Right hindlimb (tissue), 1 donor: ENCODE measurements at places on chromosomes 2 and 18.

DNA sequence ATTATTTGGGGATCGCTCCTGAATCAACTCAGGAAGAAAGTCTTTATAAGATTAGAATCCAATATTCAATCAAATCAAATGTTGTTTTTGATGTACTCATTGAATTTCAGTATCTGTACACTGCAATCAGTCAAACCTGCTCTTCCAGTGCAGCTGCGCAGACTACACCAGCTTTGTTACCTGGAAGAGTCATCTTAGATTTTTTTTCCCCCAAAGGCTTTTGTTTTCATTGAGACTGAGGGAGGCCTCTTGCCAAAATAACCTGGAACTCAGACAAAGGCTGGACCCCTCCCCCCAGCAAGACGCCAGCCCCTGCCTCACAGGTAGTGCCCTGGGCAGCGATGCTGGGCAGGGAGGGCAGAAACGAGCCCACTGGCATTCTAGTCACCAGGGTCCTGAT is 74.8 kb downstream of the ARHGEF4 start:
- no peak for DNase-seq

- peak; percentile 69 for DNase-seq
Observed at GRCh38 chr18:48832938-48833700, 117.6 kb downstream of the SMAD7 start.

DNA sequence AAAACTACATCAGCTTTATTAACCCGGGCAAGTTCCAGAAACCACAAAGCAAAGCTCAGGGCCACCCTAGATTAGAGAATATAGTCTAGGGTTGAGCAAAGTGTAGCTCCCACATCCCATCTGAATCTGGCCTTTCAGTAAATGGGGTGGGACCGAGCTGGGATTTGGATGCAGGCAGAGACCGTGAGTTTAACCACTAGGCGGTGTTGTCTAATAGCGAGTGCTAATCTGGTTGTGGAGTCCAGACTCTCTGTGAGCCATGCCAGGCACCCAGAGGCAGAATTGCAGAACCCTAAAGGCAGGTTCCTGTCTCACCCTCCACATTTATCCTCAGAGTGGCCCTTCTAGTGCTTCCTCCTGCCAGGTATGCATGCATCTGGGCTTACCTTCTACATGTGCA is 435.9 kb downstream of the TSN start:
- peak; percentile 43 for DNase-seq

DNA sequence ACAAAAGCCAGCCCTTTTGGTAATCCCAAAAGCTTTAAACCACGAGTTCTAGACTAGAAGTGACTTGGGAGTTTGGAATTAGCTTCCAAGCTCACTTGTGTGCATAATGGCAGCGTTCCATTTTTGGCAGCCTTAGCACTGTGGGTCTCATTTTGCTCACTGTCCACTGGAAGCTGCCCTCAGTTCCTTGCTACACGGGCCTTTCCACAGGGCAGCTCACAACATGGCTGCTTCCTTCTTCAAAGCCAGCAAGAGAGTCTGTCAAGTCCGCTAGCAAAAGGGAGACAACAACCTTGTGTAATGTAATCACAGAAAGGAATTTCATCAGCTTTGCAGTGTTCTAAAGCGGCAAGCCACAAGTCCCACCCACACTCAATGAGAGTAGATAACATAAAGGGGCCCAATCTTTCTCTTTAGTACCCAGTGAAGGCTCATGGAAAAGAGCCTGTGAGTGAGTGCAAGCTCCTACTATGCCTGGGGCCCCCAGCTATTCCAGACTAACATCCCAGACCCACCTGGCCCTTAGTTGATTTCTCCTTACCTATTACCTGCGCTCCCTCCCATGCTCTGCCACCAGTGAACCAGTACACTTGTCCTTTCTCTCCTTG is 239.7 kb upstream of the FBXO11 start:
- DNase-seq, result no peak

- DNase-seq, result peak; percentile 89
Observed at GRCh38 chr2:47072018-47072691, 83.0 kb downstream of the STPG4 start.

DNA sequence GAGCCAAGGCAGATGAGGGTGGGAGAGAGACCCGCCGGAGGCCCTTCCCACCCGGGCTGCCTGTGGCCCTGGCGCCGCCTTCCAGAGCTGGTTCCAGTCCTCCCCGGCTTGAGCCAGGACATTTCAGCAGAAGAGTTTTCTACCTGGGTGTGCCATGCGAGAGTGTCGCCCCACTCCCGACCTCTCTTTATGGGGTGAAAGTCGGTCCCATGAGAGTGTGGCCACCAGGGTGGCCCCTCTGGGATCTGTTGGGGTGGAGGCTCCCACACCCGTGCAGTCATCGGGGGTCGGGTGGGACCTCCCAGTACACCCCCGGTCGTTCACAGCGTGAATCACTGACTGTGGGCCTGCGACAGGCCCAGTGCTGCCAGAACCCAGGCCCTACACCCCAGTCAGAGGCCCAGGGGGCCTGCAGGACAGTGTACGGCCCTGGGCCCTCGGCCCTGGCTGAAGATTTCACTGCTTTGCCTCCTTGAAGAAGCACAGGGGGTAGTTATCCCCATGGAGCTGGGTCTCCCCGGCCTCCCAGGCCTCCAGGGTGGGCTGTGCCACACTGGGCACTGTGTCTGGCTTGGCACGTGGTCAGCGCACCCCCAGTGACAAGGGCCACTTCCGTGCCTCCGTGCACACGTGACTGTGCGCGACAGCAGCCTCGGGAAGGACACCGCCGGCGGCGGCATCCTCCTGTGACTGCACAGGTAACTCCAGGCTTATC is 5.9 kb downstream of the NFATC1 start:
- DNase-seq, result no peak

DNA sequence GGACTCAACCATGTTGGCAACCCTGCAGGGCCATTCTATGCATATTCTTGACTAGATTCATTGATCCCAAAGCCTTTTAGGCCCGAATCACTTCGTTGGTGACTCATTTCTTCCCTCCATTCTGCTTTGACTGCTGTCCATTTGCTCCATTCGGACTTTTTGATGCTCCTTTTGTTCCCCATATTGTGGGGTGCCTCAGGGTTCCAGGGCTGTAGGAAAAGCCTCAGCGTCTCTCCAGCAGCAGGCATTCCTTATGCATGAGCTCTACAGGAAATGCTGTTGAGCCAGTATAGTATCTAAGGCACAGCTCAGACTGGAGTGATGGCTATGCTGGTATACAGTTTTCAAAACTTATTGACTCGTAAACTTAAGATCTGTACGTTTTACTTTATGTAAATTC is 292.6 kb downstream of the PRKCE start:
- no peak for DNase-seq

GRCh38 chr18:35005963-35006577 is 35.1 kb upstream of the MAPRE2 start:
- DNase-seq, result no peak

GRCh38 chr2:6975988-6976387 is 58.8 kb downstream of the RNF144A start:
- no peak for DNase-seq

DNA sequence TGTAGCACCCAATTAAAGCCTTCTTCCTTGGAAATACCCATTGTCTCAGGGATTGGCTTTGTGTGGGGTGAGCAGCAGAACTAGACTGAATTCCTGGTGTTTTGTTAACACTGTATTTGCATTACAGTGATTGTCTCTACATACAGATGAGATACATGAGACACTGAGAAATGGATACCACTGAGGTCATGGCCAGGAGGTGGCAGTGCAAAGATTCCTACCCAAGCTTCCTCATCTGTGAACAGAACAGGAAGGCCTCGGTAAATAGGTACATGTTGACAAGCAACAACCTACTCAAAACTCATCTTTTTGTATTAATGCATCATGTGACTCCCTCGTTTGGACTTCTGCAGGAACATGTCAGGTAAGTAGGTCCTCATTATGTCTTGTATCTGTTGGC is 445.8 kb upstream of the RGPD4 start:
- no peak for DNase-seq

GRCh38 chr2:64650722-64651338 is 2.9 kb downstream of the SERTAD2 start:
- no peak for DNase-seq

- no peak for DNase-seq
Observed at GRCh38 chr2:58215429-58215828, 25.7 kb downstream of the FANCL start.

GRCh38 chr18:34726286-34727004 is 16.3 kb downstream of the DTNA start:
- no peak for DNase-seq

GRCh38 chr2:135125940-135126339 is 73.8 kb downstream of the RAB3GAP1 start:
- no peak for DNase-seq

DNA sequence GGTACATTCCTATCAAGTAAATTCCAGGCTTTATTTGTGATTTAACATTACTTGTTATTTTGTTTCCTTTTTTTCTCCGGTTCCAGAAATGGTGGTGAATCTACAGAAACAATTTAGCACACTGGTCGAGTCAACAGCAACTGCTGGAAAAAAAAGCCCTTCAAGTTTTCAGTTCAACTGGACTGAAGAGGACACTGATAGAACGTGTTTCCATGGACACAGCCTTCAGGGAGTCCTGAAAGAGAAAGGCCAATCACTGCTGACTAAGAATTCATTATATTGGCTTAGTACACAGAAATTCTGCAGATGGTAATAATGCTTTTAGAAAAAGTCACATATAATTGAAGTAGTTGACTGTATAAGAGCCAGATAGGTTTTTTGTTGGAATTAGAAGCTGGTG is 32.0 kb upstream of the GRHL1 start:
- DNase-seq, result no peak

- DNase-seq, result no peak
Observed at GRCh38 chr2:10287761-10288160, 14.9 kb upstream of the HPCAL1 start.

GRCh38 chr2:156436497-156437085 is 412 bp downstream of the GPD2 start:
- DNase-seq, result no peak

GRCh38 chr18:78693429-78693828 is 286.2 kb upstream of the SALL3 start:
- DNase-seq, result no peak

GRCh38 chr2:202278036-202278760 is 12.6 kb downstream of the NOP58 start:
- no peak for DNase-seq

DNA sequence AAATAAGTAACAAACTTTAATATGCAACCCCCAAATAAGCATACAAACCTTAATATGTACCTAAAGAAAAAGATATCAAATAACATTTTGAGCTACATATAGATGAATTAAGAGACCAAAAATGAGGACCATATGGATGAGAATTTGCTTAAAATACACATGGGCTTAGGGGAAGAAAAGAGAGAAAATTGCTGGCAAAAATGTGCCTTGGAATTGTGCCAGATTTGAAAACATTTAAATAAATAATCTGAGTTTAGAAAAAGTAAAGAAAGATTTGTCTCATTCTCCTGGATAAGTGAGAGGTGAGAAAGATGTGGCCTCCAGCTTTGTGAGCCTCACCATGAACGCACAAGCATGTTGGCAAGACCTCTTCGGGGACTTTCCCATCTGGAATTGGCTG is 372.6 kb downstream of the SOX11 start:
- no peak for DNase-seq

- DNase-seq, result no peak
Observed at GRCh38 chr2:223585666-223586065, 16.5 kb downstream of the SCG2 start.

DNA sequence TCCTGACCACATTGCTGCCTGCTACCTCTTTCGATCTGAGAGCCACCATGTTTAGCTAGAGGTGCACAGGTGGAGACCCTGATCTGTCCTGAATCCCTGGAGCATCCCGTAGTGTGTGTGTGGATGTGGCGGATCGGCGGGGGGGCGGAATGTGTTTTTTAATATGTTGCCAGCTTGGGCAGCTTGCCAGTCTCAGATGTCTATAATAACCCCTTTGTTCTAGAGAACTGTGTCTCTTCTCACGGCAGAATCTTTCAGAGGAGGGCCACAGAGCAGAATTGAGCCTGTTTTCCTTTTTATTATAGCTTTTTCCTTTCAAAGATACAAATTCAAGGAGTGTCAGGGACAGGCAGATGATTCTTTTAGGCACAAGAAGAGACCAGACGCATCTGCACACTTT is 934.1 kb upstream of the KLHL29 start:
- DNase-seq, result no peak

- DNase-seq, result no peak
Observed at GRCh38 chr18:78069784-78070664, 820.4 kb downstream of the GALR1 start.

DNA sequence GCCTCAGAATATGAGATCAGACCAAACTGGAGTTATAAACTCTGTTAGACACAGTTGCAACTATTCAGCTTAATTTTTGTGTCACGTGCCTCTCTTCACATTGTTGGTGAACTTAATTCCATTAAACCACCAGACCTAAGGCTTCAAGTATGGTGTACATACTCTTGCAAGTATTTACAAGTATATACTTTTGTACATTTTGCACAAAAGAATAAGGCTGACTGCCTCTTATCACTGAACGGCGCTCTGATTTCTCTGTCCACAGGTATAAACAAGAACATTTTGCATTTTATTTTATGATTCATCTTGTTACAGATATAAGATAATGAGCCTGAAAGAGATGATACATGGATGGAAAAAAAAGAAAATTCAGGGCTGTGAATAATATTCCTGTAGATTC is 269.7 kb upstream of the ACVR2A start:
- DNase-seq, result no peak

DNA sequence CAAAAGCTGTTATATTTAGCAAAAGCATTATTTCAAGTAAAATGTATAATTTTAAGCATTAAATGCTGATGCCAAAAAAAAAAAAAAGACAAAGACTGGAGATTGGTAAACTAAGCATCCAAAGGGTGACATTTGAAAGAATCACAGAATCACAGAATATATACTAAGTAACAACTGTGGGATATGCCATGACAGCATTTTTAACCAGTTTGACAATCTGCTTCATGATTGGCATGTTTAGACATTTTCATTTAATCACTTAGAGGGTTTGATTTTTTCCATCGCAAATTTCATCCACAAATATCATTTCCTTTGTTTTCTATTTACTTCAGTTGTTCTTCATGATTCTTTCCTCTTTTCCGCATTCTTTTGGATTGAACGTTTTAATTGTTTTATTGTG is 66.9 kb upstream of the TMEM18 start:
- DNase-seq, result no peak

DNA sequence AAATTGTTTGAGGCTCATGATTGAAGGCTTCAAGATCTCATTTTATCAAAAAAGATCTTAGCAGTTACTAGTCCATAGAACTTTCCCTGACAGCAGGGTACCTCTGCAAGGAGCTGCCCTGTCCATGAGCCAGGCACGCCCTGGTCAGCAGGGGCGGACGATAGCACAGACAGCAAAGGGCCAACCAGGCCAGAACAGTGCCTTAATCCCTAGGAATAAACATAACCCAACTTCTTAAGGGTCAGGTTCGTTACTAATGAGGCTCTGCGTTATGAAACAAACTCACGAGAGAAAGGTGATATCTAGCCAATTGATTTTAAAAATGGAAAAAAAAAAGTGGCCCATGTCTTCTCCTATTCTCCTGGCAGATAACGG is 59.2 kb downstream of the BCL2 start:
- DNase-seq, result no peak

- peak; percentile 79 for DNase-seq
Observed at GRCh38 chr18:77650799-77651385, 401.2 kb downstream of the GALR1 start.

- no peak for DNase-seq
Observed at GRCh38 chr2:178895872-178896271, 88.6 kb upstream of the TTN start.
